ENCODE measurements at places on chromosomes 6 and 20.

GRCh38 chr6:45959534-45960145 is 56.0 kb downstream of the CLIC5 start:
- no peak for DNase-seq

DNA sequence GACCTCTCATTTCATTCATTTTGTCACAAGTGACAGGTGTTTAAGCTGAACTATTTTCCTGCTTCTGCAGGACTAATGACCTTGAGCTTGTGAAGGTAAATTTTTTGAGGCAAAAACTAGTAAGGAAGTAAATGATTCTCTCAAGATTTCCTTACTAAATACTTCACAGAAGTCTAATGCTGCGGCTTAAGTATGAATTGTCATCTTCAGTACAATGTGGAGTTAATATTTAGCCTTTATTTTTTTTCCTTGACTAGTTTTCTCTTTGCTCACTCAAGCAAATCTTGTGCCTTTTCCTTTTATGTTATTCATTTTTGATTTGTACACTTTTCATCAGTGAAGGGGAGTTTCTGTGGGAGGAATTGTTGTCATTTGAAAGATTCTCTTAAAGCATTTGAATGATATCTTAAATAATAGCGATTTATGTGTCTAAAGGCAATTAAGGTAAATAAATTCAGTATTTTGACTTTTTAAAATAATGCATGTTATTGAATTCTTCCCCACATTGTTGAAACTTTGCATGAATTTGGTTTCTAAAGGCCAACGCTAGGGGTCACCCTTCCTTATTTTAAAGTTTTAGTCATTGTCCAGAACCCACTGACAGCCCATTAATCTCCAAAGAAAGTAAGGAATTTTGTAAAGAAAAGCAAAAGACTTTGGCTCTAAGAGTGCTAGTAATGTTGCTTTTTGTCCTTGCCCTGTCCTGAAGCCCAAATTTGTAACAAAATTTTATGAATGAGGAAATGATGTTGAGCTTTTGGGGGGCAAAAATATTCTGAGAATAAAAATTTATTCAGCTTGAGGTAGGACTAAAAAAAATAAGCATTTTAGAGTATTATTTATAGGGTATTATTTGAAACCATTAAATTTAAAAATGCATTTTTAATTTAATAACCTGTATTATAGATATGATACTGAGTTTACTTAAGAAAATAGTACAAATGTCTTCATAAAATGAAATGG is 157.4 kb upstream of the LAMA2 start:
- peak; percentile 49 for DNase-seq

GRCh38 chr20:2799271-2799670 is 1.2 kb downstream of the CPXM1 start:
- no peak for DNase-seq

DNA sequence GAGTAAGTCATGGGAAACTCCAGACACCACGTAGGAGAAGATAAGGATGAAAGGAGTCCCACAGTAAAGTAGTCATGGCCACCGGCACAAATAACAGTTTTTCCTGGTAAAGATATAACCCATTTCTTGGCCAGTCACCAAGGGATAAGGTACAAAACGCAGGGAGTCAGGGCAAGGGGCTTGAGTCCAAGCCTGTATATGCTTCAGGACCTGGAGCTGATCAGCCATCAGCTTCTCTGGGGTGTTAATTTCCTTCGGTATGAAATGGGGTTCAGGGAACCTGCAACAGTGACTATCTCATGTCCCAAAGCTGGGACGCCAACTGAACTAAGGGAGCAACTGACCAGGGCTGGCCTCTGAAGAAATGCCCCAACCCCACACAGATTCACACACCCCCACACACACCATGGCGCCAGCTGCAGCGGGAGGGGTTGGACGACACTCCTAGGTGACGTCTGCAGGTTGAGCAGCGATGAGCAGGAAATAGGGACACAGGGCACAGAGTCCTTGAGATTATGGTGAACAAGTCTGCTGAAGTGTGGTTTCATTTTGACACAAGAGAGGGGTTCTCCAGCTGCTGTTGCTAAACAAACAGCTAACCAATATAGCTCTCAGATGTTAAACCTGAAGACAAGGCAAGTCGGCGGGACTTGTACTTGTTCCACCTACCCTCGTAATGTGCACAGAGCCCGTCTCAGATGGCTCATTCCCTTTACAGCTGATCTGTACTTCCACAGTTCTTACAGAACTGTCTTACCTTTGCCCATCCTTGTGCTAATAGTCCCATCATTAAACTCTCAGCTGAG is 7.4 kb upstream of the ADTRP start:
- DNase-seq: no peak

- DNase-seq: no peak
These were observed 143.9 kb upstream of the RALGAPA2 start for GRCh38 chr20:20856306-20856705.

- no peak for DNase-seq
These were observed 79.9 kb downstream of the CEBPB start for GRCh38 chr20:50270569-50270968.

DNA sequence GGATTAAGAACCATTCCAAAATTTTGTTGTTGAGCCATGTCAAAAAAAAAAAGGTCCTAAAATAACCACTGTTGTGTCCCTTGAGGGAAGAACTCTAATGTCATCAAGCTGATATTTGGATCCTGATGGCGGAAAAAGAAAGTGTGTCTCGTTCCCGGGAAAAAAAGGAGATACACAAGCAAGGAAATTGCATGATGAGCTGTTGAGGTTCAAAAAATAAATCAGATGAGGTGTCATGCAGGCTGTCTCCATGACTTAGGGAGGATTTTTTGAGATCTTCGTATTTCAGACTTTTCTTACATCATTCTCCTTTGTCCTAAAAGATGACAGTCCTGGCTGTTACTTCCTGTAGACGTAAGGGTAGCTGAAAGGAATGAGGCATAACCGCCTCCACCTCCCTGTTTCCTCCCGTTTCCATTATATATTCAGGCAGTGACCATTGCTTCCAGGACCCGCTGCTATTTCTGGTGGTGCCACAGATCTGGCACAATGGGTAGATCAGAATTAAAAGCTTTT is 117.3 kb upstream of the TNFAIP3 start:
- no peak for DNase-seq

- no peak for DNase-seq
These were observed 14.5 kb downstream of the HECA start for GRCh38 chr6:139149383-139149782.

GRCh38 chr6:27297857-27298730 is 14.0 kb downstream of the POM121L2 start:
- peak; percentile 49 for DNase-seq

DNA sequence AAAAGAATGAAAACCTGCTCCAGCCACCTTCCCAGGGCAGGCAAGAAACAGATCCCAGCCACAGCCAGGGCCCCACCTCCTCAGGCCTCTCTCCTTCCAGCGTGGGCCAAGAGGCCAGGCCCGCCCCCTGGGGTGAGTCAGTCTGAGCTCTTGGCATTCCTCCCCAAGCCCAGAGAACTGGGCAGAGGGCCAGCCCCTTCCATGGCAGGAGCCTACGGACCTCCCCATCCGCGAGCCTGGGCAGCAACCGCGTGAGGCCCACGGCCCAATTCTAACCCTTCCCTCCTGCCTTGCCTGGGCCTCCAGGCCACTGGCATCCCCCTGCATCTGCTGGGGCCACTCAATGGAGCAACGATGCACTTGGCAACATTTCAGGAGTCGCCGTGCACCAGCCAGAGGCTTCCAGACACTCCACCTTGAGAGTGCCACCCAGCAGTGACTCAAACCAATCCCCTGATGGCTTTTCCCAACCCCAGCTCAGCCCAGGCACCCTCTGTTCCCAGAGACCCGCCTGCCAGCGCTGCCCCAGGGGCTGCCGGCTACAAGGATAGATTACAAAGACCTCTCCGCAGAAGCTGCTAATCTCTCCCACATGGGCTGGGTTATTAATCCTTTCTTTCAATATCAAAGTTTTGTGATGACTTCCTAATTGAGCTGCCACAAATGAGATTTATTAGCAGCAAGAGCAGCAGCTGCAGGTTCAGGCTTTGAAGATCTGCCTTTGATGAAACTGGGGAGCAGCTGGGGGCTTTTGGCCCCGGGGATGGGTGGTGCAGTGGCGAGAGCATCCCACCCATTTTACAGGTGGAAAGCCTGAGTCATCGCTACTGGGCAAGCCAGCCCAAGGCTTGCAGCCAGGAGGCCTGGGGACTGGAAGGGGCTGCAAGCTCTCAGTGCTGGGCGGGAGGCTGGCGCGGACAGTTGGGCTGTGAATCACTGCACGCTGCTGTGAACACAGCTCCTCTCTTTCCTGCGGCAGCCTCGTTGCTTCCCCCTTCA is 85.7 kb downstream of the NFATC2 start:
- peak; percentile 88 for DNase-seq

GRCh38 chr6:91298543-91299145 is 711.8 kb upstream of the MAP3K7 start:
- no peak for DNase-seq

Data from NCI-H446 (cell line).